ENCODE measurements at places on chromosomes 11 and 22. TPM values are rescaled to one million over a fixed set of nuclear protein-coding genes. Genes with fewer than 3 reads are reported as not detected.

GRCh38 chr22:19958083-19959042, 16.7 kb upstream of the TXNRD2 start:
- no peak for DNase-seq
- H3K4me1 ChIP-seq, result peaks cover 41% of the 10 kb centered on the region
- no peaks in the 10 kb centered on the region for H3K27me3 ChIP-seq
- H3K36me3 ChIP-seq, result no peaks in the 10 kb centered on the region
- H3K27ac ChIP-seq, result peak overlapping the region; percentile 86

DNA sequence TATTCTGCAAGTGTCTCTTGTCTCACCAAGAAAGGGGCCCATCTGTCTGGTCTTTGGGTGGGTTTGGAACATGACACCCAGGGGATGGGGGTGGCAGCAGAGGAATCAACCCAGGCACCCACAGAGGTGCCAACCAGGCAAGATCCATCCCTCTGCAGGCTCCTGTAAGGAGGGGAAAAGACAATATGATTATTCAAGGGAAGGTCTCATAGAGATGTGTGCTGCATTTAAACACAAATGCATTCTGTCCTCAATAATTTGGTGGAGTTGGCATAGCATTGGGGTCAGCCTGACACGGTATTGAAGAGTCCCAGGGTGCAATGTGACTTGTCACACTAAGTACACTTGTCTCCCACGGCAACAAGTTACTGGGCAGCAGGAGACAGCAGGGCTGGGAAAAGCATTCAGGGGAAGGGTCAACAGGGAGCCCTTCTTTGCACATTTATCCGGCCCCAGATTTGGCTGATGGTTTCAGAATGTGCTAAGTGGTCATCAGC, 33.1 kb upstream of the SPON1 start:
- H3K4me3 ChIP-seq, result no peak overlapping the region
- H3K4me1 ChIP-seq, result no peaks in the 10 kb centered on the region
- no peak overlapping the region for H3K27ac ChIP-seq
- H3K27me3 ChIP-seq, result no peaks in the 10 kb centered on the region
- no peaks in the 10 kb centered on the region for H3K36me3 ChIP-seq

DNA sequence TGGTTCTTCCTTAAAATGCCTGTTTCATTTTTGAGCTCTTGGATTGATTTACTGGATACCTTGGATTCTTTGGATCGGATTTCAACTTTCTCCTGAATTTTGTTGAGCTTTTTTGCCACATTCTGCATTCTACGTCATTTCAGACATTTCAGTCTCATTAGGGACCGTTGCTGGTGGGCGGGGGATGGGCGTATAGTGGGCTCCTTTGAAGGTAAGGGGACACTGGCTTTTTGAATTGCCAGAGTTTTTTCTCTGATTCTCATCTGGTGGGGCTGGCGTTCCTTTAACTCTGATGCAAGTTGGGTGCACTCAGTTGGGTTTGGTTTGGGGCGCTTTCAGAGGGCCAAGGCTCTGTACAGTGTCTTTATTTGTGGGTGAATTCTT, 216.5 kb downstream of the DYNC2H1 start:
- peaks cover 6% of the 10 kb centered on the region for H3K4me1 ChIP-seq
- H3K4me3 ChIP-seq, result no peak overlapping the region
- H3K36me3 ChIP-seq, result no peaks in the 10 kb centered on the region
- no peak overlapping the region for H3K27ac ChIP-seq

GRCh38 chr11:13101644-13102512, 92.8 kb downstream of the RASSF10 start:
- DNase-seq, result no peak
- no peaks in the 10 kb centered on the region for H3K36me3 ChIP-seq
- H3K27me3 ChIP-seq, result no peaks in the 10 kb centered on the region
- no peak overlapping the region for H3K4me3 ChIP-seq
- no peak overlapping the region for H3K27ac ChIP-seq

GRCh38 chr11:123751781-123752180, 2.5 kb downstream of the OR6X1 start:
- H3K27ac ChIP-seq, result no peak overlapping the region
- no peaks in the 10 kb centered on the region for H3K27me3 ChIP-seq
- no peak overlapping the region for H3K4me3 ChIP-seq
- 0 out of 2 replicates have a peak, but pooled peaks cover 13% of the 10 kb centered on the region for H3K4me1 ChIP-seq
- no peak for DNase-seq

DNA sequence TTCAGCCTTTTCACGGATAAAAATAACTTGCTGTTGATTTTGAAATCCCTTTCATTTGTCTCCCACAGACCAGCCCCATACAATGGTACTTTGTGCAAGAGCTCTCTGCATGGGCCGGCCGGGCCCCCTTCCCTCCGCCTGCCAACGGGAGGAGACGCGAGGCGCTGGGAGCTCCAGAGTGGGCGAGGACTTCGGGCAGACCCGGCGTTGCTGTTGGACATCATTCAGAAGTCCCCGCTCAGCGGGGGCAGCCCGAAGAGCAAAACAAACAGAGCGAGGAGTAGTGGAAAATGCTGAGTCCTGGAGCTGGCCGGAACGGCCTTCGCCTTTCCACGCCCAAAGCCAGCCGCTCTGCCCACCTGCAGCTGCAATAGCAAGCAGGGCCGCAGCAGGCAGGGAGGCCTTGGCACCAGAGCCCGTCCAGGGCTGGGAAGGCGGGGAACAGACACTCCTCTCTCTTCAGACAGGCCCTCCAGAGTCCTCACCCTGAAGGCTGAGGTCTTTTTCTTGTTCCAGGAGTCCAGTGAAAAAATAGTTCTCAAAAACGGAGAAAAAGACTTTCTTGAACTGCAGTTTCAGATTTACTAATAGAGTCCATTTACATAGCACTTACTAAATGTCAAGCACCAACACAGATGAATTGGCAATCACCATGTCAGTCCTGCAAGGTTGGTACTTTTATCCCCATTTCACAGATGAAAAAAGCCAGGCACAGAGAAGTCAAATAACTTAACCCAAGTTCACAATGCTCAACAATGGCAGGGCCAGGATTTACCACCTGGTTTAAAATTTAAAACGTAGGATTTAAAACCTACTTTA, 135.5 kb downstream of the ETS1 start:
- no peak overlapping the region for H3K4me3 ChIP-seq
- no peak overlapping the region for H3K27ac ChIP-seq
- no peak for DNase-seq

- H3K4me1 ChIP-seq, result no peaks in the 10 kb centered on the region
- no peaks in the 10 kb centered on the region for H3K36me3 ChIP-seq
- H3K27me3 ChIP-seq, result no peaks in the 10 kb centered on the region
- H3K4me3 ChIP-seq, result no peak overlapping the region
Measured at GRCh38 chr11:9936754-9937153, 272.9 kb downstream of the SWAP70 start.

DNA sequence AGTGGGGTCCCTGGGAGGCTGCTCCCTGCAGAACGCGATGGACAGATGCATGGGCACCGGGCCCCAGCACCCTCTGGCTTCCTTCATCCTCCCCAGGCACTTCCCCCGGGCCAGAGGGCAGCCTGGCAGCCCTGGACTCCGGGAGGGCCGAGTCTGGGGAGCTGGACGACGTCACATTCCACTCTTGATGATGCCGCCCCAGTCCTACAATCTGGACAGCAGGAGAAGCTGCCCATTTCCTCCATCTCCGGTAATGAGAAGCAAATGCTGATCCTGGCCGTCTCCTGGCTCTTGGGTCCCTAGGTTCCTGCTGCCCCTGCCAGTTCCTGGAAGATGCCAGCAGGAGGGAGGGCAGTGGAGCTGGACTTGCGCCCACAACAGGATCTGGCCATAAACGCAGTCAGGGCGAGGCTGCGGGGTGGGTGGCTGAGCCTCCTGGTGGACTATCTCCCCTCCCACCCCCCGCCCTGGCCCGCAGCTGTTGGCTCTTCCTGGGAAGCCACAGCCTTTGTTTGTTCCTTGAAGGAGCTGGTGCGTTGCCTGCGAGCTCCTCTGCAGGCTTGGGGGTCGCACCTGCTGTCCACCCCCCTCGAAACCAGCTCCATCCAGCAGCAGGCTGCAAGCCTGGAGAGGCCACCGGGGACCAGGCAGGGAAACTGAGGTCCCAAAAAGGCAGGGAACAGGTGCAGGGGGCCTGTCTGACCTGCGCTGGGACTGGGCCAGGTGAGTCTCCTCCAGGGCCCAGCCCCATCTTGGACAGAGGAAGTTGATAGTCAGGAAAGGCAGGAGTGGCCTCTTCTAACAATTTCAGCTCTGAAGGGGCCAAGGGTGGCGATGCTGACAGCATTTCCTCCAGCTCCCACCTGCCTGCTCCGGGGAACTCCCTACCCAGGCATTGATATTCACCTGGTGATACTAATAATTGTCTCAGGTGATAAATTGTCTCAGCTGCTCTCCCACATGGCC, 17.9 kb upstream of the MUC6 start:
- no peaks in the 10 kb centered on the region for H3K27me3 ChIP-seq
- H3K36me3 ChIP-seq, result no peaks in the 10 kb centered on the region
- no peak overlapping the region for H3K4me3 ChIP-seq
- H3K4me1 ChIP-seq, result no peaks in the 10 kb centered on the region

DNA sequence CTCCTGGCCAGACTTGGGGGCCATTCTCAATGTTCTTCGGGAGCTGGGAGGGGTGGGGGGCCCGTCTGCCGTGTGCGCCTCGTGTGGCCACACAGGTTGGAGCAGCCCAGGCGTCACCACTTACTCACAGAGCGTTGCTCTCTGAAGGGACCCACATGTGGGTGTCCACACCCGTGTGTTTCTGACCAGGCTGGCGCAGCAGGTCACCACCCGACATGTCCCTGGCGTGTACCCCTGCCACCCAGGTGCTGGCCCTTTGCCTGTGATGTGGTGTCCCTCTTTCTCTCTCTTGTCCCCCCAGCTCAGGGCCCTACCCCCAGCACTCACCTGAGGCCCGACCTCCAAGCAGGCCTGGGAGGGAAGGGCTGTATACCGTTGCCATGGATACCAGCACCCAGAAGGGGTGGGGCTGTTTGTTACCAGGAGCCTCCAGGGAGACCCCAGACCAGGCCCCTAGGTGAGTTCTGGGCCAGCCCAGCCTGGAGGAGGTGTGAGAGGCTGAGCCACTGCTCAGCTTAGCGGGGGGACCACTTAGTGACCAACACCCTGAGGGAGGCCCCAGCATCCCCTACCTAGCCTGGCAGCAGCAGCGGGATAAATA, 1.4 kb downstream of the LMNTD2 start:
- peaks cover 37% of the 10 kb centered on the region for H3K4me1 ChIP-seq
- H3K4me3 ChIP-seq, result no peak overlapping the region
- no peak for DNase-seq
- H3K36me3 ChIP-seq, result peaks cover 8% of the 10 kb centered on the region
- H3K27ac ChIP-seq, result peak overlapping the region; percentile 78

GRCh38 chr22:18970176-18970947, 34.3 kb upstream of the PRODH start:
- peak; percentile 71 for DNase-seq
- no peak overlapping the region for H3K27ac ChIP-seq
- no peaks in the 10 kb centered on the region for H3K4me1 ChIP-seq
- peak overlapping the region; percentile 84 for H3K4me3 ChIP-seq
- H3K36me3 ChIP-seq, result no peaks in the 10 kb centered on the region

DNA sequence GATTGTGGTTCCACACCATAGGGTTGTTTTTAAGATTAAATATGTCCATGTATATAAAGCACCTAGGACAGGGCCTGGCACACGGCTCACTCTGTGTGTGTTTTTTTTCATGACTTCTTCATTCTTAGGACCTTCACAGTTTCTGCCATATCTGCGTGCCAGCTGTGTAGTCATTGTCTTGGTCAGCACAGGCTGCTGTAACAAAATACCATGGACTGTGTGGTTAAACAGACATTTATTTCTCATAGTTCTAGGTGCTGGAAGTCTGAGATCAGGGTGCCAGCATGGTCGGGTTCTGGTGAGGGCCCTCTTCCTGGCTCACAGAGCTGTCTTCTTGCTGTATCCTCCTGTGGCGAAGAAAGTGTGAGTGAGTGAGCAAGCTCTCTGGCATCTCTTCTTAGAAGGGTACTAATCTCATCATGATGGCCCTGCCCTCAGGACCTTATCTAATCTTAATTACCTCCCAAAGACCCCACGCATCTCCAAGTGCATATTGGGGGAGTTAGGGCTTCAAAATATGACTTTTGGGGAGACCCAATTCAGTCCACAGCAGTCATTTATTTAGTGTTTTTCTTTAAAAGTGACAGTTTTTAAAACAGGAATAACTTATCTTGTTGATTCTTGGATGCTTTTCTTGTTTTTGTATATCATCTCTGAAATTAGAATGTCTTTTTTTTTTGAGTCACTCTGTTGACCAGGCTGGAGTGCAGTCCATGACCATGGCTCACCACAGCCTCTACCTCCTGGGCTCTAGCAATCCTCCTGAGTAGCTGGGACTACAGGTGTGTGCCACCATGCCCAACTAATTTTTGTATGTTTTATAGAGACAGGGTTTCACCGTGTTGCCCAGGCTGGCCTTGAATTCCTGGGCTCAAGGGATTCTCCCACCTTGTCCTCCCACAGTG, 70.9 kb downstream of the ZNRF3 start:
- H3K36me3 ChIP-seq, result peaks cover 1% of the 10 kb centered on the region
- H3K27me3 ChIP-seq, result no peaks in the 10 kb centered on the region
- H3K4me3 ChIP-seq, result no peak overlapping the region
- peak overlapping the region; percentile 91 for H3K27ac ChIP-seq

GRCh38 chr11:34846467-34846866, 69.7 kb downstream of the APIP start:
- no peaks in the 10 kb centered on the region for H3K36me3 ChIP-seq
- H3K4me3 ChIP-seq, result no peak overlapping the region
- no peaks in the 10 kb centered on the region for H3K27me3 ChIP-seq
- H3K4me1 ChIP-seq, result peaks cover 13% of the 10 kb centered on the region

- peak overlapping the region; percentile 46 for H3K27ac ChIP-seq
- no peaks in the 10 kb centered on the region for H3K27me3 ChIP-seq
- H3K4me3 ChIP-seq, result no peak overlapping the region
- no peaks in the 10 kb centered on the region for H3K36me3 ChIP-seq
Measured at GRCh38 chr11:119739975-119740374, 11.0 kb upstream of the NECTIN1 start.

Gene SEC14L6
- not detected for total RNA-seq

Gene DGKZ
- total RNA-seq, result 59.3 TPM

Gene CCDC81
- 1.1 TPM for total RNA-seq

Gene CCDC88B
- total RNA-seq, result 3.9 TPM

Gene XKR3
- total RNA-seq, result not detected

Gene APOL3
- 0.35 TPM for total RNA-seq

Gene HEPHL1
- not detected for total RNA-seq

Gene GLB1L2
- total RNA-seq, result 15.8 TPM
